ENCODE measurements at places on chromosomes 12 and 14. TPM values are rescaled to one million over a fixed set of nuclear protein-coding genes. Genes with fewer than 3 reads are reported as not detected.

- DNase-seq, result no peak
- H3K36me3 ChIP-seq, result no peaks in the 10 kb centered on the region
- H3K4me1 ChIP-seq, result peaks cover 14% of the 10 kb centered on the region
These were observed 1.3 kb downstream of the HVCN1 start for GRCh38 chr12:110687396-110688169.

DNA sequence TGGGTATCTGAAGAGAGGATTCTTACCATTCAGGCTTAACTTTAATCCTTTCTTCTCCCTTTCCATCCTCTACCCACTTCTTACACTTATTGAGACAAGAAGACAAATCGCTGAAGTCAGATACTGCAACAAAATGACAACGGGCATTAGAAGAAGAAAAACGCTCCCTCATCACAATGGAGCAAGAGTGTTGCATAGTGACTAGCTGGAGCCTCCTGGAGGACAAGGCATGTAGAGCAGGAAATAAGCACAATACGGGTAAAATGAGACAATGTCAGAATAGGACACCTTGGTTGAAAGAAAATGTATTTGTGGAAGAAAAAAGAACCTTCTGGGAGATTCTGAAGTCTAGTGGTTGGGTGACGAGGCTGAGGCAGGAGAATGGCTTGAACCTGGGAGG is 501.0 kb downstream of the RERGL start:
- no peak overlapping the region for H3K4me3 ChIP-seq
- no peak for DNase-seq
- no peaks in the 10 kb centered on the region for H3K36me3 ChIP-seq
- no peaks in the 10 kb centered on the region for H3K27me3 ChIP-seq
- no peaks in the 10 kb centered on the region for H3K4me1 ChIP-seq

DNA sequence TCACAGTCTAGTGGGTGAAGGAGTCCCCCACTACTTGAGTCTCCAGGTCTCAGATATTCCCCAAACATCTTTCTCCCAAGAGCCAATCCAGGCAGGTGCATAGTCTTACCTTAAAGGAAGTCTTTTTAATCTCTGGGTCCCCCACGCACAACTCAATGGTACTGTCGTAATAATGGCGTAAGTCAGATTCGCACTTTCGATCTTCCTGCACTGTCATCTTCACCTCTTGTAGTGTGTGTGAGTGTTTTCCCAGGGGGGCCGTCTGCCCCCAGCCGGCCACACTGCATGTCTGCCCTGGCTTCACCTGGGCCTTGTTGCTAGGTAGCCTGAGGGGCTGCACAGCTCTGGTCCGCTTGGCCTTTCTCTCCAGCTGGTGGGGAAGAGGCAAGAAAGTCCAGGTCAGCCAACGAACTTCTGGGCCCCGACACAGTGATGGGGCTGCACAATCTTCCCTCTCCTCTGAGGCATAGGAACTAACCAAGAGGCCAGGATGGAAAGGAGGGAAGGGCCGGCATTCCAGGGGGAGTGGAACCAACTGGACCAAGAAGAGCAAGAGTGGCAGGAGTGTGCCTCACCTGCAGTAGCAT is 2.1 kb downstream of the GZMB start:
- H3K27me3 ChIP-seq, result no peaks in the 10 kb centered on the region
- no peaks in the 10 kb centered on the region for H3K36me3 ChIP-seq
- no peaks in the 10 kb centered on the region for H3K4me1 ChIP-seq
- H3K27ac ChIP-seq, result no peak overlapping the region
- no peak overlapping the region for H3K4me3 ChIP-seq

The ANKLE2 gene
- total RNA-seq, result 44.0 TPM

The PTGDR gene
- 0.32 TPM for total RNA-seq

DNA sequence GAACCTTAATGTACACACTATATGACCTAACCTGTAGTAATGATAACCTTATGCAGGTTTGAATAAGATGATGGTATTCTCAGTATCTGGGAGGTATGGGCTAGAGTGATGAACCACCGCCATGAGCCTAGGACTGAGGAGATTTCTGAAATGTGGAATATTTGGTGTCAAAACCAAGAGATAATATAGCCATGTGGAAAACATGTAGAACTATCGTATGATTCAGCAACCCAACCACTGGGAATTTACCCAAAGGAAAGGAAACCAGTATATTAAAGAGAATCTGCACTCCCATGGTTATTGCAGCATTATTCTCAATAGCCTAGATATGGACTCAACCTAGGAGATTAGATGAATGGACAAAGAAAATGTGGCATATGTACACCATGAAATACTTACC is 271.7 kb upstream of the BTG1 start:
- H3K27ac ChIP-seq, result no peak overlapping the region
- H3K27me3 ChIP-seq, result no peaks in the 10 kb centered on the region
- H3K36me3 ChIP-seq, result no peaks in the 10 kb centered on the region

DNA sequence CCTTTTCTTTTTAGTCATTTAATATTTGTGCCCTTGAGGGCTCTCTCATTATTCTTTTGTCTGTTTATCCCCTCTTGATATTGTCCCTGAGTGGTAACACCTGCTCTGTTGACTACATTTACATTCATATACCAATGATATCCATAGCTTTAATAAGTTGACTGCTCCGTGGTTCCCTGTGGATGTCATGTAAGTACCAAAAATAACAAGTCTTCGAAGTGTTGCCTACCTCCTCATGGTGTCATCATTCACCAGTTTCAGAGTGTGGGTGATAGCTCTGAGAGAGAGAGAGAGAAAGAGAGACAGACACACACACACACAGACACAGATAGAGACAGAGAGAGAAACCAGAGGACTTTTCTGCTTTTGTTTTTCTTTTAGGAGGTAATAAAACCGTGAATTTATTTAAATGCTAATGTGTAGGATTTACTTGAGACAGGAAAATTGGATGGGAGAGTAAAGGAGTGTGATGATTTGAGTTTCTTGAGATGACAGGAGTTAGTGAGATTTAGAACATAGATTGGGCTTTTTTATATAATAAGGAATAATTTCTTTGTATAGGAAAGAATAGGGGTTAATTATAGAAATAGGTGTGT is 52.2 kb downstream of the PAPOLA start:
- no peaks in the 10 kb centered on the region for H3K4me1 ChIP-seq
- no peak for DNase-seq
- H3K27me3 ChIP-seq, result no peaks in the 10 kb centered on the region
- H3K27ac ChIP-seq, result no peak overlapping the region
- H3K4me3 ChIP-seq, result no peak overlapping the region

GRCh38 chr14:75981426-75982265 is at the start of gene TGFB3:
TGFB3 (minus strand) TSS chr14:75981995; CDS start chr14:75980893, 1,102 bp downstream.
- peak; percentile 95 for DNase-seq
- H3K4me3 ChIP-seq, result peak within 1 kb of the TSS; percentile 75
- peak within 1 kb of the TSS; percentile 99 for H3K27ac ChIP-seq
- peaks cover 73% of the 10 kb centered on the region for H3K4me1 ChIP-seq
- H3K27me3 ChIP-seq, result no peaks in the 10 kb centered on the region
- H3K36me3 ChIP-seq, result no peaks in the 10 kb centered on the region

All from esophagus muscularis mucosa (tissue), 4 donors.